Astrocyte (in vitro differentiated cells and primary cell): ENCODE measurements at places on chromosomes 5 and 9. TPM values are rescaled to one million over a fixed set of nuclear protein-coding genes. Genes with fewer than 3 reads are reported as not detected.

DNA sequence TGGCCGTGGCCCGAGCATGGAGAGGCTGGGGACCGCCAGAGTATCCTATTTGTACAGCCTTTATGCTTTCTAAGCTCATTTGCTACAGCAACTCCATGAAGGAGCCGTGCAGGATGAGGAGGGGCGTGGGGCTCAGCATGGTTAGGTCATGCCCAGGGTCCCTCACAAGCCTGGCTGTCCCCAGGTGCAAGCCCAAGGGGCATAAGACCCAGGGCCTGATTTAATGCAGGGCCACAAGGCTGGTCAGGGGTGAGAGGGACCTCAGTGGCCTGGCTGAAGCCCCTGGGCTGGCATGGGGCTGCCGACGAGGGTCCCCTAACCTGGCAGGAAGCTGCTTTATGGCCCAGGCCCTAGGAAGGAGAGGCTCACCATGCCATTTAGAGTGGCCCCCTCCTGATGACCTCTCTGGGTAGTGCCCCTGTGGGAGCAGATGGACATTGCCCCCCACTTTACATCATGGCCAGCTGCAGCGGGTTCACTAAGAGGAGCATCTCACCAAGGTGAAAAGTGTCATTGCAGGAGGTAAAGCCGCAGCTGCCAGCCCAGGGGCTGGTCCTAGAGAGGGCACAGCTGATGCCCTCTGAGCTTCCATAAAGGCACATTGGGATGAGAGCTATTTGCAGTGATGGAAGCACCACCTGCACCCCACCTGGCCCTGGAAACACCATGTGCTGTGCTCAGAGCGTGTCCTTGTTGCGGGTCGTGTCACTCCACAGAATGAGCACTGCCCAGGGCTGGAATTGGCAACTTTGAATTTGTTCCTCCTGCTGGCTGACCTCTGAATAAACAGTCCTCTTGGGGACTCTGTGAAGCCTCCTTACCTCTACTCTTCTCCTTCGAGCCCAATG is 58.9 kb downstream of the ZNF618 start:
- peaks cover 7% of the 10 kb centered on the region for H3K4me1 ChIP-seq
- no peak overlapping the region for H3K27ac ChIP-seq
- no peaks in the 10 kb centered on the region for H3K36me3 ChIP-seq

DNA sequence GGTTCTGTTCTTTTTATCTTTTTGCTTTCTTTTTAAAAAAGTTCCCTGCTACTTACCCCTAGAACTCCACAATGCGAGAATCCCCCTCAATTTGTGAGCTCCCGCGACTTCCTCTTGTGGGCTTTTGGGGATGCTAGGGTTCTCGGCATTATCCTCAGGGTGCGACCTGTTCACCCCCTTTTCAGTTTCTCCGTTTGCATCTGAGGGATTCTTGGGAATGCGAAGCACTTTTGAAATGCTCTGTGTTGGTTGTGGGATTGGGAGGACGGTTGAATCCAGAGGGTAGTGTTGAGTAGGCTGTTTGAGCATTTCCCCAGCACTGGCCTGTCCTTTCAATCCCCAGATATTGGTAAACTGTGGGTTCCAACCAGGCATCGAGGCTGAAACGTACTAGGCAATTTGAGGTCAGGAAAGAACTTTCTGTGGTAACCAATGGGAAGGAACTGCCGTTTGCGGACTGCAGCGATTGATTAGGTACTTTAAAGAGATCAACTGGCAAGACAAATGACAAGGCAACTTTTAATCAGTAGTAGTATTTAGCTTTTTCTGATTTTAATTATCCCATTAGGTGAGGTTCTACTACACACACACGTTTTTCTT is 415 bp downstream of the XRCC4 start:
- peak; percentile 41 for DNase-seq
- H3K4me1 ChIP-seq, result peaks cover 5% of the 10 kb centered on the region
- H3K4me3 ChIP-seq, result peak overlapping the region; percentile 98
- H3K27ac ChIP-seq, result peak overlapping the region; percentile 89
- H3K36me3 ChIP-seq, result peaks cover 4% of the 10 kb centered on the region
- no peaks in the 10 kb centered on the region for H3K27me3 ChIP-seq

DNA sequence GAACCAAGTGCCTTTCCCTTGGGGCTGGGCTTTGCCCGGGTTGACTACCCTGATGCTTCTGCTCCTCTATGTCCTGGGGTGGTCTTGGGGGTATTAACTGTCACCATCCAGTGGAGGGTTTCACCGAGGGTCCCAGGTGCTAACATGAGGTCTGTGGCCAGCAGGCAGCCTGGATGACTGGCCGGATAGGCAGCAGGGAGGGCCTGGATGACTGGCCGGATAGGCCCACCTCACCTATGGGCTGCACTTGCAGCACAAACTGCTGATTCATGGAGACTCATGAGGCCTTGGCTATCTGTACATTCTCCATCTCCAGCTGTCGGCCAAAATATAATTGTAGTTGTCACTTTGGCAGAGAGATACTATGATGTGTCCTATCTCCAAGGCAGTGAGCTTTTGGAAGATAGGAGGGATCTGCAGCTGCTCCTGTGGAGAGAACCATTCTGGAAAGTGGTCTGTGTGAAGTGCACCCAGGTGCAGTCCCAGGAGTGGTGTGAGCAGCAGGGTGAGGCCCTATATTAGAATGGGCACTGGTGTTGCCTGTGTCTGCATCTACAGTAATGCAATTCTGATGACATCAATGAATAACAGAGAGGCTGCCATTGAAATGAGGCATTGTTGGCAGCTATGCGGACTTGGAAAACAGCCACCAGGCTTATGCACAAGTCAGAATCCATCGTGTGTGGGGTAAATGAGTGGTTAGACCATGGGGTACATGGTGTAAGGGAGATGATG is 26.3 kb upstream of the CDKN2AIPNL start:
- peak; percentile 83 for DNase-seq
- H3K4me1 ChIP-seq, result peaks cover 37% of the 10 kb centered on the region
- H3K27me3 ChIP-seq, result no peaks in the 10 kb centered on the region
- H3K27ac ChIP-seq, result peak overlapping the region; percentile 93
- H3K4me3 ChIP-seq, result no peak overlapping the region

DNA sequence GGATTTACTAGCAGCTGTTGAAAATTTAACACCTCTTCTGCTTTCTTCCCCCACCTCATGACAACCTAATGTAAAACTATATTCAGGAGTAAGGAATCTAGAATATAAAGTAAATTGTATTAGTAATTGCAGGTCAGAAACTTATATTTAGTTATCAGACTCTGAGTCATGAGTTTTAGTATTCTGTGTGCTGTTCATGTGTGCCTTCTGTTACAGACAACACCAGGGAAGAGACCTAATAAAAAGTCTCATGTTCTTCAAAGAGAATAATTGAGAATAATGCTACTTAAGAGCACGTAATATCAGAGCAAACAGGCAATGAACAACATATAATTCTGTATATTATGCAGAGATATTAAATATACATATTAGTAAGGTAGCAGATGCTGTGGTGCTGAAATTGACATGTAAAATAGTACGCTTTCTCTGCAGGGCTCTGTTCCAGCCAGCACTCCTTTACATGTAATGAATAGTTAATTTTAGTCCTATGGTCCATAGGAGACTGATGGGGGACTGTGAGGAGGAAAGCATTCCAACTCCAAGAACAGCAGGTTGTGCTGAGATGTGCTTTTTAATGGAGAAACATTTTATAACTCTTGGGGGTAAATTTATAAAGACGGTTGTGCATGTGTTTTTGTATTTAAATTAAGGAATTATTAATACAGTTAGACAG is 106.4 kb downstream of the ZSWIM6 start:
- no peak overlapping the region for H3K27ac ChIP-seq
- no peaks in the 10 kb centered on the region for H3K36me3 ChIP-seq
- H3K4me1 ChIP-seq, result no peaks in the 10 kb centered on the region
- no peak overlapping the region for H3K4me3 ChIP-seq
- DNase-seq, result no peak
- no peaks in the 10 kb centered on the region for H3K27me3 ChIP-seq

DNA sequence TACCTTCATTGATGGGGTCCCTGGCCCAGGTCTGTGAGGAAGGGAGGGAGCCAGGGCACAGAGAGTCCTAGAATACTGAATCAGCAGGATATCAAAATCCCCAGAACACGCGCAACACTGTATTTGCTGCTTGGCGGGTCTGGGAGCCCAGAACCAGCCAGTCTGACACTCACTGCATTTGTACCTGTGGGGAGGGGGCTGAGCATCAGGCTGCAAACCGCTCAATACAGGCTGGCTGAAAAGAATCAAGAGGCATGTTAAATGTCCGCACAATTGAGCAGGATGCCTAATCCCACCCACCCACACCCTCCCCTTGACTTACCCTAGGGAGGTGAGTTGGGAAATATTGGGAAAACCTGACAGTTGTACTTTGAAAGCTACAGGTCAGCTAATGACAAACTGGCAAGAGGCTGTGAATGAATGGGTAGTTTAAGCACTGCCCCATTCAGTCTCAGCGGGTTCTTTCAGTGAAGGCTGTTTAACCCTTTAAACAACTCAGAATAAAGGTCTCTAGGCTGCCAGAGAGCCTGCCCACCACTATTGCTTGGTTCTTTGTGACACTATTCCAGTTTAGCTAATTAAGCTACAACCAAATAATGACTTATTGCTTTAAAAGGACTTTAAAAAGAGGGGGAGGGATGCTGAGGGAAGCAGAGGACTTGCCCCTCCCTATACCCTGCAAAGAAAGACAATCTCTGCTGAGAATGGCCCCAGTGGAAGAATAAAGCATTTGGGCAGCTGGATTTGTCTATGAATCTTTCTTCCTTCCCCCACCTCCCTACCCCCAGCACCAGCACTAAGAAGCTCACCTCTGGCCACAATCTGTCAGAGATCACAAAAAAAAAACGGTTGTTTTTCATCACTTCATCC is 5.0 kb downstream of the SPRY4 start:
- no peak overlapping the region for H3K27ac ChIP-seq
- H3K4me1 ChIP-seq, result peaks cover 68% of the 10 kb centered on the region
- DNase-seq, result no peak
- H3K4me3 ChIP-seq, result peak overlapping the region; percentile 58
- no peaks in the 10 kb centered on the region for H3K27me3 ChIP-seq
- H3K36me3 ChIP-seq, result peaks cover 25% of the 10 kb centered on the region

- no peak for DNase-seq
- H3K4me1 ChIP-seq, result no peaks in the 10 kb centered on the region
- no peaks in the 10 kb centered on the region for H3K27me3 ChIP-seq
- H3K27ac ChIP-seq, result no peak overlapping the region
- H3K4me3 ChIP-seq, result no peak overlapping the region
Observed at GRCh38 chr5:168693297-168693696, 114.1 kb upstream of the PANK3 start.

The CCDC152 gene
- total RNA-seq, result 1.2 and 1.3 TPM in 2 replicates

The NEURL1B gene
- total RNA-seq, result 7.5 and 9.8 TPM in 2 replicates

The IFNE gene
- 0.26 and 0.57 TPM in 2 replicates for total RNA-seq

The TRIM14 gene
- 34.1 and 37.6 TPM in 2 replicates for total RNA-seq
